Islet precursor cell (in vitro differentiated cells): ENCODE measurements at places on chromosomes 4 and X.

- no peak for DNase-seq
Measured at GRCh38 chr4:156560701-156561100, 410.9 kb downstream of the PDGFC start.

GRCh38 chr4:69910016-69910782 is 20.7 kb upstream of the CSN1S1 start:
- DNase-seq = no peak

DNA sequence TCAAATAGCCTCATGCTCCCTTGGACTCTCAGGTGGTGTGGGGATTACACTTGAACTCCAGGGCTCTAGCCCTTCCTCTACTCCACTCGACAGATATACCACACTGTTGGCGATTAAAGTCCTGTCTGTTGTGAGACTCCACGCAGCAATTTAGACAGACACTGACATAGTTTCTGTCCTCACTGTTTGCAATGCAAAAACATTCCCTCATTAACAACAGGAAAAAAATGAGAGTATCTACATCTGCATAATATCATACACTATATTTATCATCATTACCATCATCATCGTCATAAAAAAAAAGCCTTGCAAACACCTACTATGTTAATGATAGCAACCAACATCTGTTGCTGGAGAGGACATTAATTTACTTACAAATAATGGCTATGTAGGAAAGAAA is 132.4 kb downstream of the RASL11B start:
- DNase-seq = no peak

DNA sequence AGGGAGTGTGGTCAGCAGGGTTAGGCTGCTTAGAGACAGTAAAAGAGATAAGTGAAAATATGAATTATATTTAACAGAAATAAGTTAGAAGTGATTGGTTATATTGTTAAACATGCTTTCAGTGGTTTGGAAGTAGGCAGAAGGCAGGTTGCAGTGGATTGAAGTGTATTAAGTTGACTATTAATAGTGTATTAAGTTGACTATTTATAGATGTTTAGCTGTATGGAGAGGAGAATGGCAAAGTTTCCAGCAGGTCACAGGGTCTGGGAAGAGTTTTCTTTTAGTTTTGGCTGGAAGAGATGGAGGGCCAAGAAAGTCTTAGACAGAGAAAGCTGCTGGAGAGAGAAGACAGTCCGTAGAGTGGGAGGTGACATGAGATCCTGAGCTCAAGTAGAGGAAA is 7.9 kb downstream of the SMIM20 start:
- no peak for DNase-seq

GRCh38 chr4:113888006-113888405 is 91.4 kb downstream of the ARSJ start:
- DNase-seq = no peak

DNA sequence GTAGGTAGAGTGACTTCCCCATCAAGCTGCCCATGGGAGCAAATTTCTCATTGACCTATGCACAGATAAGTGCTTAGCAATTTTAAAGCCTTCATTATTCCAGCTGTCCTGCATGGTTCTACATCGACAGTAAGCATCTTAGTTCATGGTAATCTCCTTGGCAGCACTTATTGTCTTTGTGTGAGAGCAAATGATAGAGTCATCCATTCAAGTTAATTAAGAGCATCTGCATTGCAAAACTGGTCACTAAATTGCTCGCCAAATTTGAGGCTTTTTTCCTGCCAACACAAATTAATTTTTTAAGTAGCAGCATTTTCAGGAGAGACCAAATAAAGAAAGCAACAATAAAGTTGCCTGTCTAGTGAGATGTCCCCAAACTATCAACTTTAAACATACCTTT is 76.7 kb downstream of the SH3BGRL start:
- no peak for DNase-seq

DNA sequence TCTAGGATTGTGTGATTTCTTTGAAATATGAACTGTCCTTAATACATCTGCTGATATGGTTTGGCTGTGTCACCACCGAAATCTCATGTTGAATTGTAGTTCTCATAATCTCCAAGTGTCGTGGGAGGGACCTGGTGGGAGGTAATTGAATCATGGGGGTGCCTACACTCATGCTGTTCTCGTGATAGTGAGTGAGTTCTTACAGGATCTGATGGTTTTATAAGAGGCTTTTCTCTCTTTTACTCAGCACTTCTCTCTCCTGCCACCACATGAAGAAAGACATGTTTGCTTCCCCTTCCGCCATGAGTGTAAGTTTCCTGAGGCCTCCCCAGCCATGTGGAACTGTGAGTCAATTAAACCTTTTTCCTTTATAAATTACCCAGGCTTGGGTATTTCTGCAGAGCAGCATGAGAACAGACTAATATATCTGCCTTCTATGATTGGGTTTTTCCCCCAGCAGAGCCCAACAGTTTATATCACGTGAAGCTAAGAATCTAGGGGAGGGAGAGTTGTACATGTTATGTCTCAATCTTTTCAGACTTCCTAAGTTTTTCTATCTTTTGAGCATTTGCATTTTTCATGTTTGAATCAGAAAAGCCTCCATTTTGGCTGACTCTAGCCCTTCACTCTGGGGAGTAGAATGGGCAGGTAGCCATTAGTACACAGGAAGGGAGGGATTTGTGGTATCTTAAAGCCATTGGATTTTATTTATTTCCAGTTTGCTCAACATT is 58.9 kb downstream of the PLAC1 start:
- no peak for DNase-seq

- DNase-seq = no peak
Measured at GRCh38 chrX:7062903-7063302, 84.6 kb upstream of the STS start.

DNA sequence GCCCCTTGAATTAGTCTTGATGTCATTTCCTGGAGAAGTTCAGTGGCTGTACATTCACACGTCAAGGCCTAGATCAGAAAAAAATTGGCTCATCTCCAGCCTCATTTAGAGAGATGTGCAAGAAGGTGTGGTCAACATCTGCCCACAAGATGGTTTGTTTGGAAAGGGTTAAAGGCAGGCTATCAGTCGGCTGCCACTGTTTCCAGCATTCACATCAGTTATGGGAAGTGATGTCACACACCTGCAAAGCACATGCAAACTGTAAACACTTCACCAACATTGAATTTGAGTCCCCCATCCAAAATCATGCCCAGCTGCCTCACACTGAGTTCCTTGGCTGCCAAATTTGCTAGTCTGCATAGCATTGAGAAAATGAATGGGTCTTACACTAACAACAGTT is 498.3 kb upstream of the INTU start:
- no peak for DNase-seq
